ENCODE measurements at places on chromosomes 2 and 18. TPM values are rescaled to one million over a fixed set of nuclear protein-coding genes. Genes with fewer than 3 reads are reported as not detected.

The SP5 gene
- not detected for total RNA-seq

GRCh38 chr2:144675331-144675730 lies 155.4 kb upstream of the ZEB2 start:
- no peak overlapping the region for H3K4me3 ChIP-seq
- no peak for DNase-seq
- no peaks in the 10 kb centered on the region for H3K36me3 ChIP-seq
- H3K27me3 ChIP-seq, result no peaks in the 10 kb centered on the region
- no peaks in the 10 kb centered on the region for H3K4me1 ChIP-seq
- no peak overlapping the region for H3K27ac ChIP-seq

GRCh38 chr18:70058916-70059315 lies 111.2 kb upstream of the CD226 start:
- H3K4me1 ChIP-seq, result no peaks in the 10 kb centered on the region
- no peak for DNase-seq
- H3K4me3 ChIP-seq, result no peak overlapping the region
- H3K36me3 ChIP-seq, result peaks cover 13% of the 10 kb centered on the region
- H3K27me3 ChIP-seq, result no peaks in the 10 kb centered on the region

The DHRS9 gene
- total RNA-seq, result not detected

GRCh38 chr2:172109988-172110811 lies 7.5 kb upstream of the DLX2 start:
- peaks cover 53% of the 10 kb centered on the region for H3K27me3 ChIP-seq
- H3K36me3 ChIP-seq, result no peaks in the 10 kb centered on the region
- H3K4me1 ChIP-seq, result peaks cover 24% of the 10 kb centered on the region
- H3K4me3 ChIP-seq, result no peak overlapping the region
- no peak overlapping the region for H3K27ac ChIP-seq
- no peak for DNase-seq

The GPR35 gene
- total RNA-seq, result 7.2 TPM

The IL18RAP gene
- total RNA-seq, result 2.6 TPM

DNA sequence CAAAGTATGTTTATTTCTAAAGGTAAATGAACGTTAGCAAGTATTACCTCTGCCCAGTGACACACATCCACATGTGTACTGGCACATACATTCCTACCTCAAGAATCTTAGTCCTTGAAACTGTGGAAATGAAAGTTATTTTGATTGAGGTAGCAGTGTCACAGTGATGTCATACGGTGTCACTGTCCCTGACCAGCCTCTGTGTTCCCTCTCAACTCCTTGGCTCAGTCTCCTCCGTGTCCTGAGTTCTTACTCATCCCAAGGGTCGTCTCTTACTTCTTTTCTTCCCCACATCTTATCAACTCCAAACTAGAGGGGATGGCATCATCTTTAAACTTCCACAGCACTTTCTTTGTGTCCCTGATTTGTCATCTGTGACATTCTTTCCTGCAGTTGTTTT lies 3.3 kb downstream of the NCK2 start:
- DNase-seq, result no peak
- peaks cover 71% of the 10 kb centered on the region for H3K4me1 ChIP-seq
- peak overlapping the region; percentile 87 for H3K4me3 ChIP-seq
- peak overlapping the region; percentile 52 for H3K27ac ChIP-seq
- H3K27me3 ChIP-seq, result no peaks in the 10 kb centered on the region

DNA sequence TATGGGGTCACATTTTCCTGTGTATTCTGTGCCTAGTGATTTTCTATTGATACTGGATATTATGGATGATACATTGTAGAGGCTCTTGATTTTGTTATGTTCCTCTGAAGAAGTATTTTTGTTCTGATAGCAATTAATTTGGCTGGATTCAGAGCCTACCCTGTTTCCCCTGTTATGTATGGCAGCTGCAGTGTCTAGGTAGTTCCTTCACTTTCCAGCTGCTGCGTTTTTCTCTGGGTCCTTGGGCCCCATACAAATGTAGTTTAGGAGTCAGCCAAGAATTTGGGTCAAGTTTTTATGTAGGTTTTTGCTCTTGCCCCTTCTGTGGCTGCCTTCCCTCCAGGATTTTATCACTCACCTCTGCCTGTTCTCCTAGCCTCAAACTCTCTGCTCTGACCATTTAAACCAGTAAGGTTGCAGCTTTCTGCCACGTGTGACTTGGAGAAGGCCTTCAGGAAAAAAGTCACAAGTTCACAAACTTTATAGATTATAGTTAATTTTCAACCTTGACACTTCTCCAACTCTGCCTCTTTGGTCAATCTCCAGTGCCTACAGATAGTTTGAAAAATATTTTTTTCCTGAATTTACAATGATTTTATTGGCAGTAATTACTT lies 47.0 kb downstream of the APLF start:
- no peak for DNase-seq
- H3K36me3 ChIP-seq, result no peaks in the 10 kb centered on the region
- H3K4me1 ChIP-seq, result no peaks in the 10 kb centered on the region
- no peak overlapping the region for H3K4me3 ChIP-seq
- no peak overlapping the region for H3K27ac ChIP-seq
- no peaks in the 10 kb centered on the region for H3K27me3 ChIP-seq

Data from CD4-positive, alpha-beta T cell (primary cell).